ENCODE measurements at places on chromosomes 6 and 20.

DNA sequence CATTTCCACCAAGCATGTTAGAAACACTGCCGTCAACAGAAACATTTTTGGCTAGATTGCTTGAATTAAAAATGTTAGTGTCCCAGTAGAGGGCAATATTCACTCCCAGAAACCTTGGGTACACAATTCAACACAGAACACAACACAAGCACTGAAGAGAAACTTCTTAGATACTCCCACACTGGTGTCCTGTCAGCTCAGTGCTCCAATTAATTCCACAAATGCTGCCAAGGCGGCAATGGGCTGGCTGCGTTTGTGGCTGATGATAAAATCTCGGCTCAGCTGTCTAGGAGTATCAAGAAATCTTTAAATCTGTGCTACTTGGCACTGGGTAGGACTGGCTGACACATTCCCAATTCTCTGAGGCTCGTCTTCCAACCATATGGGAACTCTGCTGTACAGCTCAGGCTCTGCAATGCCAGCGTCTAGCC lies 39.3 kb downstream of the BEND3 start:
- no peaks in the 10 kb centered on the region for H3K27me3 ChIP-seq
- no peak for DNase-seq
- H3K36me3 ChIP-seq, result no peaks in the 10 kb centered on the region
- H3K4me1 ChIP-seq, result peaks cover 3% of the 10 kb centered on the region
- H3K4me3 ChIP-seq, result no peak overlapping the region

GRCh38 chr6:44917430-44917829 lies 410.7 kb upstream of the RUNX2 start:
- no peak for DNase-seq
- H3K27ac ChIP-seq, result no peak overlapping the region
- peaks cover 10% of the 10 kb centered on the region for H3K4me1 ChIP-seq
- no peak overlapping the region for H3K4me3 ChIP-seq

- H3K36me3 ChIP-seq, result peaks cover 7% of the 10 kb centered on the region
- H3K4me3 ChIP-seq, result no peak overlapping the region
- H3K27ac ChIP-seq, result no peak overlapping the region
- H3K4me1 ChIP-seq, result no peaks in the 10 kb centered on the region
- H3K27me3 ChIP-seq, result no peaks in the 10 kb centered on the region
These were observed 38.3 kb downstream of the ATG5 start for GRCh38 chr6:106287215-106287614.

DNA sequence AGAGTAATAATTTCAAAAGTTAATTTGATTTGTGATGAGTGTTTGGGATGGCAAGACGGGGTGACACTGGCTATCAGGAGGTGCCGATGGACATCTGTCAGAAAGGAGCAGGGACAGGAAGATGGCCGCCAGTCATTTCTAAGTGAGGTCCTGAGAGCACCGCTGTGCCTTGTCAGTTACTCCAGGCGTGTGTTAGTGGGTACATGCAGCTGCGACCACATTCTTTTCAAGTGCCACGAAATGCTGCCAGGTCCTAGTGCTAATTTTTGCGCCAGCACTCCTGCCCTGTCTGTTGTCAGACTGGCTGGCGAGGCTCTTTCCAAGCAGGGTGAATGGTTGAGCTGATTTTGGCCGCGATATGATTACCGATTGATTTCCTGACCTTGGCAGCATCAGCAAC lies 64.6 kb upstream of the INSM1 start:
- no peak overlapping the region for H3K4me3 ChIP-seq
- no peaks in the 10 kb centered on the region for H3K4me1 ChIP-seq
- no peak for DNase-seq
- no peaks in the 10 kb centered on the region for H3K27me3 ChIP-seq
- H3K36me3 ChIP-seq, result no peaks in the 10 kb centered on the region

DNA sequence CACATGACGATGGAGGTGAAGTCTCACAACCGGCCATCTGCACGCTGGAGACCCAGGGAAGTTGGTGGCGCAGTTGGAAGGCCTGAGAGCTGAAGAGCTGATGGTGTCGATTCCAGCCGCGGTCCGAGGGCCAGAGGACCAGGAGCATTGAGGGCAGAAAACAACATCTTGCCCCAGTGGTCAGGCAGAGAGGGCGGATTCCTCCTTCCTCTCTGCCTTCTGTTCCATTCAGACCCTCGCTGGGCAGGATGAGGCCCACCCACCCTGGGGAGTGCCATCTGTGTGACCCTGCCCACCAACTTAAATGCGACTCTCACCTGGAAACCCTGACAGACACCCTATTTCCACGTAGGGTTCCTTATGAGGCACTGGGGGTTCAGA lies 120.7 kb upstream of the PMEPA1 start:
- no peak overlapping the region for H3K4me3 ChIP-seq
- DNase-seq, result no peak
- no peaks in the 10 kb centered on the region for H3K36me3 ChIP-seq
- H3K27me3 ChIP-seq, result peaks cover 30% of the 10 kb centered on the region
- no peak overlapping the region for H3K27ac ChIP-seq

DNA sequence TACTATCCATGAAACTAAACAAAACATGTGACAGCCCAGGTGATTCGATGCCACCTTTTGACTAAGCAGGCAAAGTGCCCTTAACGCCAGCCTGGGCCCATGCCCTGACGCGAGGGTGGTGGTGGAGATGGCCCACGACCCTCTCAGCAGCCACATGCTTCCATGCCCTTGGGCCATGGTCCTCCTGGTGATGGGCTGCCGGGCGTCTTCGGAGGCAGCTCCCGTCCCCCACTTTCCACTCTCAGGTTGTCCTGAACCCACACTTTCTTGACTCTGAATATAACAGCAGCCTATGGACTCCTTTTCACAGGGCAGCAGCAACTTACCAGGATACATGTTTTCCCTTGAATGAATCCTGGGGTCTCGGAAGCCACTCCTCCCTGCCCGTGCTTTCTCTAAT lies 33.6 kb downstream of the TMEM242 start:
- H3K27me3 ChIP-seq, result no peaks in the 10 kb centered on the region
- H3K4me1 ChIP-seq, result no peaks in the 10 kb centered on the region
- H3K27ac ChIP-seq, result no peak overlapping the region
- H3K36me3 ChIP-seq, result no peaks in the 10 kb centered on the region
- no peak for DNase-seq
- no peak overlapping the region for H3K4me3 ChIP-seq

DNA sequence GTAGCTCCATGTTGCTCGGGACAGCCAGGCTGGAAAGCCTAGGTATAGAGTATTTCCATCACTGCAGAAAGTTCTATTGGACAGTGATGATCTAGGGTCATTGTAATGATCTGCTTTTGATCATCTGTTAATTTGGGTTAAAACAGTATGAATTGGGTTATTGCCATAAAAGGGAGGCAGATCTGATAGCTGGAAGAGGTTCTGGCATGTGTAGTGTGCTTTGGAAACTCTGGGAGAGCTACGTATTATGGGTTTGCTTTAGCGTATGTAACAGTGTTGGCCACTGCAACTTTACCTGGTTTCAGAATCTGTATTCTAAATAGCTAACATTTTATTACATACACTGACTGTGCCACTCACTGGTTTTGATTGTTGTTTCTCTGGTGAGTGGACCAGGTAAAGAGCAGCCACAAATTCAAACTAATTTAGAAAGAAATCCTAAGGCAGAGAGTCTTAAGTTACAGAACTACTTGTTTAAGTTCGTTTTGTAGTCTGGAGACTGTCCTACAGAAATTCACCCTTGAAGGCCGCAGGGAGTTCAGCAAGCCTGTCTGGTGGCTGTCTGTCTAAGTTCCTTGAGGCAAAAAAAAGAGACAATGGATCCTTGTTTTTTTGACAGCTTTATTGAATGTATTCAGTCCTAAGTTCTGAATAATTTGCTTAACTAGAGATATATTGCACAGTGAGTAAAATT lies 300.3 kb downstream of the PRL start:
- no peak for DNase-seq
- H3K27me3 ChIP-seq, result no peaks in the 10 kb centered on the region
- no peak overlapping the region for H3K27ac ChIP-seq
- no peak overlapping the region for H3K4me3 ChIP-seq
- H3K4me1 ChIP-seq, result no peaks in the 10 kb centered on the region
- H3K36me3 ChIP-seq, result no peaks in the 10 kb centered on the region

DNA sequence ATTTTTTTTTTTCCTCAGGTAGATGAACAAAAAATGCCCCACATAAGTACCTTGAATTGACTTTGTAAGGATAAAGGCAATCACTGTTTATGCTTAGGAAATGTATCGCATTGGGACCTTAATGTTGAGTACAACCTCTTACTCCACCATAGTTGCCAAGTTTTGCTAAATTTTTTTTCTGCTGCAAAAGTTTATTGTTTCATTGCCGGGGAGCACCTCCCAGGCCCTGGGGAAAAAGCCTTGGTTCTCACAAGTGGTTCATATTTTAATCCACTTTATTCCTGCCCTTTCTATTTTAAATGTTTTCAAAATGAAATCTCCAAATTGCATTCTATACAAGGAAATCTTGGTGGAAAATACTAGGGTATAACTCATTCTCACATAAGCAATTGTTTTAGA lies 52.3 kb upstream of the UTRN start:
- no peak overlapping the region for H3K4me3 ChIP-seq
- H3K27ac ChIP-seq, result no peak overlapping the region
- no peak for DNase-seq
- H3K4me1 ChIP-seq, result no peaks in the 10 kb centered on the region
- H3K27me3 ChIP-seq, result no peaks in the 10 kb centered on the region

- no peaks in the 10 kb centered on the region for H3K4me1 ChIP-seq
- DNase-seq, result peak; percentile 55
- no peak overlapping the region for H3K27ac ChIP-seq
- no peak overlapping the region for H3K4me3 ChIP-seq
- no peaks in the 10 kb centered on the region for H3K36me3 ChIP-seq
- no peaks in the 10 kb centered on the region for H3K27me3 ChIP-seq
These were observed 9.4 kb upstream of the HDDC2 start for GRCh38 chr6:125310994-125311649.

- peaks cover 28% of the 10 kb centered on the region for H3K27me3 ChIP-seq
- H3K36me3 ChIP-seq, result no peaks in the 10 kb centered on the region
- no peaks in the 10 kb centered on the region for H3K4me1 ChIP-seq
- no peak overlapping the region for H3K27ac ChIP-seq
- no peak for DNase-seq
- H3K4me3 ChIP-seq, result no peak overlapping the region
These were observed 12.5 kb downstream of the SYCP2 start for GRCh38 chr20:59920944-59921343.

DNA sequence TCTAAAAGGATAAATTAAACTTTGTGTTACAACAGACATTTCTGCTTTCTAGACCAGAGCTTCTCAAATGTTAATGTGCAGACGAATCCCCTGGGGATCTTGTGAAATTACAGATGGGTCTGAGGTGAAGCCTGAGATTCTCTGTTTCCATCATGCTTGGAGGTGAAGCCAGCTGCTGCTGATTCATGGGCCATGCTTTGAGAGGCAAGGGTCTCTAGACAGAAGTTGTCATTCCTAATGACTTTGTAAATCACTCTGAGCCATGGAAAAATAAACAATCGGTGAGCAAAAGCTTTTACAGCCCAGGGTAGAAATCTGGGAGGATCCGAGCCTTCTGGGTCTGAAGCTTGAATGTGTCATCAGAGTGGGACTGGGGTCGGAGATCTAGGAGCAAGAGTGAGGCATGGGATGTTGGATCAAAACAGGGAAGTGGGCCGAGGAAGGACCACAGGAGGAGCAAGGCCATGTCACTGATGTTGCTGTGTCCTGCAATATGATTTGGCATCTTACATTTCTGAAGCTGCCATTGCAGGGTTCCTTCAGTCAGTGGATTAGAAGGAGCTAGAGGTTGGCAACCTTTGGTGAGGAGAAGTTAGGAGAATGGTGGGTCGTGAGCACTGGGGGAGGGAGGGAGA lies 77.3 kb downstream of the TRMT11 start:
- no peaks in the 10 kb centered on the region for H3K4me1 ChIP-seq
- DNase-seq, result no peak

DNA sequence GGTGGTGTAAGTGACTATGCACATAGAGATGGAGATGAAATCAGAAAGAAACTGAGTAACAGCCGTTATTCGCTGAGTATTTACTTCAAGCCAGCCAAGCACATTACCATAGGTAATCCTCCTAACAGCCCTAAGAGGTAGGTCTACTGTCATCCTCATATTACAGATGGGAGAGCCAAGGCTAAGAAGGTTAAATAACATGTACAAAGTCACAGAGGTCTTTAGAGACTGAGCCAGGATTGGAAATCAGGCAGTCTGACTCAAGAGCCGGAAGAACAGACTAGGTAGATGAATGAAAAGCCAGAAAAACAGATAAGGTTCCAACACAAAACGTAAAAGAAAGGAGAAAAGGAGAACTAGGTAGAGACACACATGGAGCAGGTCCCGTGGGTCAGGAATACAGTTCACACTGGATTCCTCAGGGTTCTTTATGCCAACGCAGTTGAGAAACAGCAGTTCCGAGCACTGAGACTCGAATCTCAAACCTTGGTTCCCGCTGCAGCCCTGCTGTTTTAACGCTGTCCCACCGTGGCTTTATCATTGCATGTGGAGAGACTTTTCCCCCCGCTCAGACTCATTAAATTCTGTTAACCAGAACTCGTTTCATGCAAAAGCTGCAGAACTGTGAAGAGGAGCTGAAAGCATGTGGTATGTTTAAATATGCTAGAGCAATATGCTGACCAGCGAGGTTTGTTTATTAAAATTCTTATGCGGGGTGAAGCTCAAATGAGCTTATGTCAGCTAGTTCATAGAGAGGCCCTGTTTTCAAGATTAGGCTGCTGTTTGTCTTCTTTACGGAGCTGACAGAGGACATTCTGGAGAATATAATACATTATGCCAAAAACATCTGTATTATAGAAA lies 537.9 kb downstream of the CD83 start:
- no peaks in the 10 kb centered on the region for H3K4me1 ChIP-seq
- H3K27me3 ChIP-seq, result peaks cover under 1% of the 10 kb centered on the region
- no peak for DNase-seq
- no peaks in the 10 kb centered on the region for H3K36me3 ChIP-seq
- no peak overlapping the region for H3K27ac ChIP-seq

Data from HCT116 (cell line).